NCI-H510A (cell line): ENCODE measurements at places on chromosomes 6 and 20.

DNA sequence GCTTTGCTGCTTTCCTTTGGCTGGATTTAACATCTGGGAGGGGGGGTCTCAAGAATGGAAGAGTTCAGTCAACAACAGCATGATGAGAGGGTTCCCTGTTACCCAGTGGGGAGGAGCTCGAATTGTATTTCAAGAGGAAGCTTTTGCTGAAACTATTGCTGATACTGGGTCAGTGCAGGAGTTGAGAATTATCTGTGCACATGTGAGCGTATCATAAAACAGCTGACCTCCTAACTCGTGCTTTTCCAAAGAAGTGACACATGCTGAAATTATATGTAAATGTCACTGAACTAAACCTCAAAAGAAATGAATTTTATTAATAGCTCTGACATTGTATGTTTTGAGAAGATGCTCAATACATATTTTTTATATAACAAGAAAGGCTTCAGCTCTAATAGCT, 96.3 kb downstream of the PHF3 start:
- no peak for DNase-seq

DNA sequence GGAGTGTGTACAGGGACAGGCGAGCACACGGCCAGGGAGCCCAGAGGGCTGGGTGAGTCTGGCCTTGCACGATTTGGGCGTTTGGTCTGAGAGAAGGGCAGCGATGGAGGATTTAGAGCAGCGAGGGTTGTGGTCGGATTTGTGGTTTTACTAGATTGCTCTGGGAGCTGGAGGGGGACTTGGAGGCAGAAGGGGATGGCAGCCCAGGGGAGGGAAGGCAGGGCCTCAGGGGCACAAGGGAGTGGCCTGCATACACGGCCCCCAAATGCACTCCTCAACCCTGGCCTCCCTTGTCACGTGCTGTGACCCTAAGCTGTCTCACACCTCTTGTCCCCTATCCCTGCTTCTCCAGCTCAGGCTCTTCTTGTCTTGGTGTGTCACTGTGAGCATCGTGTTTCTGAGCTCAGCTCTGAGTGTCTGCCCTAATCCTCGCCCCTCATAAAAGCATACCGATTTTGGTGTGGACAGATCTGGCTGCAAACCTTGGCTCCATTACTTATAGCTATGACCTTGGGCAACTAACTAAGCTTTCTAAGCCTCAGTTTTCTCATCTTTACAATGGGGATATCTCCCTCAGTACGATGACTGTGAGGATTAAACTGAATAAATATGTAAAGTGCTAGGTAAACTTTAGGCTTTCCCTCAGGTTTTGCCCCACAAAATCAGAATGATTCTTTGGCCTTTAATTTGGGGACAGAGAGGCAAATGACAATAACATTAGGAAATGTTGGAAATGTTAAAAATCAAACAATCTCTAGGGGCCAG, 120.1 kb upstream of the ARMC2 start:
- DNase-seq: no peak

DNA sequence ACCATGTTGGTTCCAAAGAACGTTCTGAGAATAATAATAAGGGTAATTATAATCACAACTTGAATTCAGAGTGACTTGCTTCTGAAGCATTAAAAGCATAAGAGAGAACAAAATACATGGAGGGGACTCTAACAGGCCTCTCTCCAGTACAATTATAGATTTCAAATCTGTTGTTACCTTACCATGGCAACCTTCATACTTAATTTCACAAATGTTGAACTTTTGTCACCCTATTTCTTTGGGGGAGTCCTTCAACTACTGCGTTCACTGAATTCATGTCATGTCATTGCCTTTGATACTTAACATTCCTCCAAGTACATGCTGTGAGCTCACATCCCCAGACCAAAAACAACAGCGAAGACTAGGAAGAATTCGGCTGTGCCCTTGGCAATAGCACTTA, 104.0 kb downstream of the MKKS start:
- DNase-seq: no peak

- no peak for DNase-seq
Observed at GRCh38 chr6:160462551-160463109, 114.5 kb downstream of the SLC22A3 start.

- no peak for DNase-seq
Observed at GRCh38 chr6:33197431-33198048, 2.9 kb downstream of the RXRB start.

- no peak for DNase-seq
Observed at GRCh38 chr6:85675030-85675819, 32.5 kb upstream of the SYNCRIP start.

DNA sequence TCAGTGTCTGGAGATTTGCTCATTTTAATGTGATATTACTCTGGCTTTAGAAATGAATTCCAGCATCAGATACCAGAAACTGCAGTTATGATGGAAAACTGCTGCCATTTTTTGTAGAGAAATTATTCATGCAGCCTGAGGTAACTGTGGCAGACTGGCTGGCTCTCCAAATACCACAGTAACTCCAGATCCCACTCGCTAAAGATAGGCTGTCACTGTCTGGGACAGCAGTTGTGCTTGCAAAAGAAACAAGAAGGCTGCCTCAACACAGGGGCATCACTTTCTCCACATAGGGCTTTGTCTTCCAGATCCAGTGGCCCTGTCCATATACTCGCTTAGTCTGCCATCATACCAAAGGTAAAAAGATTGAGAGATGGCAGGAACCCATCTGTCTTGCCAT, 52.7 kb downstream of the FAM184A start:
- no peak for DNase-seq

DNA sequence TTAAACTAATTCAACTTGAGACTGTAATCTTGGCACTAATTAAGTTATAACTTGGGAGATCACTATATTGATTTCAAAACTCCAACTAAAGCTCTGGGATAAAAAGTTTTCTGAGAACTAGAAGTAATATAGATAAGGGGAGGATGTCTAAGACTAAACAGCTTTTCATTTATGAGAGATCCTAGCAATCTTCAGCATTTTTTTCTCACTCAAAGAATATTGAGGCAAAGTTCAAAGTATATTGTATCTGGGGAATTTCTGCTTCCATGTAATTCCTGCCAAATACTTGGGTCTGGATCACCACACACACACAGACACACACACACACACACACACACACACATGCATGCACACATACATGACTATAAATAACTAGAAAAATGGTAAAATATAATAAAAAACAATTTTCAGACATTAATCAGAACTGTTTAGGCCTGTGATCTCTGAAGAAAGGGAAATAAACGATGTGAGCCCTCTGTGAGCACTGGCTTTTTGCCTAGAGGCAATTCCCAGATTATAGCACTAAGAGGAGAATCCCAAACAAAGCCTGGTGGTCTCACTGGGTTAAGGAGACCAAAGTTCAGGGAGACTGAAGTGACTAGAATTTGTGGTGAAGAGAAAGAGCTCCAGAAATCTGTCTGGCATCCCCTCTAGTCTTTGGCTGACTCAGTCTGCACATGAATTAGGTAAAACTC, 92.8 kb downstream of the ADAT2 start:
- DNase-seq: no peak

GRCh38 chr6:141808662-141809061, 324.1 kb upstream of the GJE1 start:
- DNase-seq: no peak

DNA sequence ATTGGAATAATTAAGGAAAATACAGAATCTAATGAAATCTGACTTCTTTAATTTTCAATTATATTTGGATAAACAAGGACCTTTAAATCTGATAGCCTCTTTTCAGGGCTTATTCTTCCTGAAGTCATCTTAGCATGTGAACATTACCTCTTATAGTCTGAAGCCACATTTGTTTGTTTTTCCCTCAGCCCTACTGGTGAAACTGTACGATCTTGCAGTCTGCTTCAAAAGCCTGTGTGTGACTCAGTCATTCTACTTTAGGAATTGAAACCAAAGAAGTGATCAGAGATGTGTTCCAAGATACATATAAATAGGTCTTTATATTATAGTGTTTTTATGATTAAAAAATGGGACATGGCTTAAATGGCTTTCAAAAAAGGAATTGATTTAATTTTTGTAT, 67.5 kb downstream of the MACROD2 start:
- DNase-seq: no peak

- no peak for DNase-seq
Observed at GRCh38 chr6:37612475-37612874, 85.2 kb downstream of the MDGA1 start.

- DNase-seq: no peak
Observed at GRCh38 chr6:37011656-37012378, 6.4 kb downstream of the FGD2 start.

GRCh38 chr6:105170059-105170458, 9.8 kb downstream of the POPDC3 start:
- DNase-seq: no peak

GRCh38 chr6:167782698-167783517, 43.8 kb upstream of the AFDN start:
- no peak for DNase-seq

- DNase-seq: no peak
Observed at GRCh38 chr6:40472353-40472752, 114.8 kb downstream of the LRFN2 start.

- no peak for DNase-seq
Observed at GRCh38 chr6:101876431-101876830, 482.9 kb downstream of the GRIK2 start.

DNA sequence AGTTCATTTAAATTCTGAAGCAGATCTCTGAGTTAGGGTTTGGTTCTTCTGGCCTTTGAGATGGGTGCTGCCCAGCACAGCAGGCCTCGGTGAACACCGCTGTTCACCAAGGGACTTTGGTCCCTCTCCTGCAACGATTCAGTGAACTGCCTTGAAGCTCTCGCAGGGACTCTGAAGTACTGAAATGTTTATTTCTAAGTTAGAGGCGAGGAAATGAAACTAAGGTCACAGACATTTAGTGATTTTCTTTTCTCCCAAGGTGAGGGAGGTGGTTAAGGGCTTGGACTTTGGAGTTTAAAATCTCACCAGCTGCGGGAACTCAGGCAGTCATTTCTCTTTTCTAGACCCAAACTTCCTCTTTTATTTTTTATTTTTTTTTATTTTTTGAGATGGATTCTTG, 26.2 kb downstream of the E2F3 start:
- DNase-seq: no peak

GRCh38 chr20:46388201-46388836, 18.1 kb downstream of the ELMO2 start:
- DNase-seq: no peak

DNA sequence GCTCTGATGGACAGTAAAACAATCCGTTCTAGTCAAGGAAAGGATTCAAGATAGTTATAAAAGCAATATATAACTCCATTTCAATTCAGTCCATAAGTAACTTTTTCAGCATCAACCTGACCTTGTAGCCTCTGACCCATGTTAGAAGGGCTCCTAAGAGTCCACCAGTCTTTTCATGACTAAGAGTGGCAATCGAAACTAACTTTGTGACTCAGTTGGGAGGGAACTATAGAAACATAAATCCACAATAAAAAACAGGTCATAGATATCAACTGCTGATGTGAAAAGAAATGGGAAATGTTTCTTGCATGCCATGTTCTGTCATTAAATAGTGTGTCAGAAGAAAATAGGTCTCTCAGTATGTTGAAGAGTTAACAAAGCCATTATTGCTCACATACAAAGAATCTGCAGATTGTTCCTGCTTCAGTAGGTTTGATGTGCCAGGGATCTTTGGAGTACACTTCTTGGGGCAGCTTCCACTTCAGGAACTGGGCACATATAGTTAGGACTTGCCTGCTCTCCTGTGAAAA, 16.2 kb upstream of the RBL1 start:
- no peak for DNase-seq

DNA sequence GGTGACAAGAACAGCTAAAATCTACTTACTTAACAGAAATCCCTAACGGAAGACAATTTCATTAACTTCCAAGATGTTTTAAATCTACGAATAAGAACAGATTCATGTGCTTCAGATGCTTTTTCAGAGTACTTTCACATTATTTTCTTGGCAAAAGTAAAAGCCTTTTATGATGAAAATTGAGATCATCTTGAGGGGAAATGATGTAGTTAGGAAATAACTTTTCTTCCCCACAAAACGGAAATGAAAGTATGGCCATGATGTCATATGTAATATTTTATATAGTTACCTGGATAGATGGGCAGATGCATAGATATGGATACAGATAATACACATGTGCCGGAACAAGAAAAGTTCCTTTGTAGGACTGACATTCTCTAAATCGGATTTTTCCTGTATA, 32.8 kb downstream of the SASH1 start:
- no peak for DNase-seq

GRCh38 chr20:57186192-57186591, 80.2 kb downstream of the BMP7 start:
- DNase-seq: no peak

- DNase-seq: no peak
Observed at GRCh38 chr20:32455171-32455900, 97.2 kb downstream of the ASXL1 start.

GRCh38 chr6:81772741-81773140, 20.3 kb upstream of the TENT5A start:
- no peak for DNase-seq
